ENCODE measurements at places on chromosomes 11 and 22. TPM values are rescaled to one million over a fixed set of nuclear protein-coding genes. Genes with fewer than 3 reads are reported as not detected.

The CELSR1 gene
- total RNA-seq = 2.5 TPM

The CHADL gene
- 25.5 TPM for total RNA-seq

The VSIG10L2 gene
- total RNA-seq = not detected

The DRICH1 gene
- not detected for total RNA-seq

The RIMBP3B gene
- not detected for total RNA-seq

The TYR gene
- total RNA-seq = not detected

The MADD gene
- total RNA-seq = 33.7 TPM

The SEC14L6 gene
- not detected for total RNA-seq

Measured in sigmoid colon (tissue), 7 donors.